Cardiac muscle cell (in vitro differentiated cells and primary cell): ENCODE measurements at places on chromosomes 7 and 10. TPM values are rescaled to one million over a fixed set of nuclear protein-coding genes. Genes with fewer than 3 reads are reported as not detected.

CCL26 gene
- not detected in 2 replicates for total RNA-seq

GRCh38 chr10:101625821-101626412, 37.8 kb downstream of the DPCD start:
- no peaks in the 10 kb centered on the region for H3K27me3 ChIP-seq
- H3K36me3 ChIP-seq = peaks cover 13% of the 10 kb centered on the region

GRCh38 chr10:51063659-51064535, 10.4 kb upstream of the PRKG1 start:
- H3K27ac ChIP-seq = no peak overlapping the region
- no peaks in the 10 kb centered on the region for H3K27me3 ChIP-seq
- no peaks in the 10 kb centered on the region for H3K4me1 ChIP-seq

DNA sequence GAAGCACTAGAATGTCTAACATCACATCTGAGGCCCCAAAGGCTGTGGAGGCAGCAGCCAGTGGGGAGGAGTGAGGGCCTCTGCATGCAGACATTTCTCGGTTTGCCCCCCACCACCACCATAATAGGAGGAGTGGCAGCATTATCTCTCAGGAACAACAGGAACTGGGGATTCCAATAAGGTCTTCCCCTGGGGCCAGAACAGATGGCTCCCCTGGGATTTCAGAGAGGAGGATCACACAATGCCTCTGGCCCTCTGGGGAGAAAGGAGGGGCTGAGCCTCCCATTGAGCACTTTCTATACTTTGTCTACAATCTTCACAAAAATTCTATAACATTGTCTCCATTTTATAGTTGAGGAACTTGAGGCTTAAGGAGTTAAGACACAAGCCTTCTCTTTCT, 61.1 kb downstream of the GRID1 start:
- no peaks in the 10 kb centered on the region for H3K36me3 ChIP-seq
- no peaks in the 10 kb centered on the region for H3K4me1 ChIP-seq
- no peak overlapping the region for H3K27ac ChIP-seq

GRCh38 chr10:81101062-81101461, 563.4 kb downstream of the SH2D4B start:
- no peaks in the 10 kb centered on the region for H3K36me3 ChIP-seq
- H3K27me3 ChIP-seq = no peaks in the 10 kb centered on the region
- no peak overlapping the region for H3K4me3 ChIP-seq
- no peak for DNase-seq
- no peaks in the 10 kb centered on the region for H3K4me1 ChIP-seq
- H3K27ac ChIP-seq = no peak overlapping the region

DNA sequence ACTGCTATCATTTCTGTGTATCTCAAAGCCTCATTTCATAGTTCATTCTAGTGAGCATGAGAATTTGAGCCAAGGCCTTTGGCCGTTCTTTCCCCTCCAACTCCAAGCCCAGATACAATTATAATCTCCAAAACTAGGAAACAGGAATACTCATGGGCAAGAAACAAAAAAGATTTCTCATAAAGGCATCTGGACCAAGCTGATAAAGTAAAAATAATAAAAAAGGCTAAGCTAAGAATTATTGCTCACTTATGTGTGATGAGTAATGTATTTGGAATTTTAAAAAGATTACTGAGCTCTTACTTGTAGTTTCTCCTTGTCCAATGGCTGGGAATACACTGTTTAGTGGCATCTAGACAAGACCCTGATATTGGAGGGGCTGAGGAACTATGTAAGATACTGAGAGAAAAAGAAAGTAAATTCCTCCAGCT, 196.4 kb upstream of the POM121L12 start:
- no peak overlapping the region for H3K27ac ChIP-seq
- H3K36me3 ChIP-seq = no peaks in the 10 kb centered on the region
- no peak overlapping the region for H3K4me3 ChIP-seq
- H3K27me3 ChIP-seq = no peaks in the 10 kb centered on the region
- DNase-seq = no peak

NRBF2 gene
- total RNA-seq = 16.1 and 16.4 TPM in 2 replicates

DNA sequence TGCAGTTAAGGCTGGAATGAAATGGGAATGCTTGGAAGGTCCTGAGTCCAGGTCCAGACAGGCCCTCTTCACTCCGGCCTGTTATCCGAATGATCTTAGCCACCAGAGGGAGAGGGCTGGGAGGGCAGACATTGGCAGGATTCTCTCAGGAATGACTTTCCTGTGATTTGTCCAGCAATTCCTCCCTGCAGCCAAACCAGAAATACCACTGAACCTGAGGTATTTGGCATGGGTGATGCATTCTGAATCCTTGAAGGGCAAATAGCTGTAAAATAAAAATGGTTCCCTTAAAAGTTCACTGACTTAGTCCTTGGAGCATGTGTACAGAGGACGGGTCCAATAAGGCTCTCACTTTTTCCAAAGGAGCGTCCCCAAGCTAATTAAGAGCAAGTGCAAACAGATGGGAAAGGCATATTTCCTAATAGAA, 77.5 kb upstream of the HABP2 start:
- no peak overlapping the region for H3K27ac ChIP-seq
- H3K4me1 ChIP-seq = no peaks in the 10 kb centered on the region
- DNase-seq = no peak
- H3K27me3 ChIP-seq = no peaks in the 10 kb centered on the region

GRCh38 chr10:92014620-92015019, 91.0 kb downstream of the BTAF1 start:
- H3K27me3 ChIP-seq = no peaks in the 10 kb centered on the region
- no peak for DNase-seq
- peaks cover 70% of the 10 kb centered on the region for H3K36me3 ChIP-seq
- H3K27ac ChIP-seq = no peak overlapping the region
- H3K4me3 ChIP-seq = no peak overlapping the region

GRCh38 chr7:157825325-157825724, 488.5 kb downstream of the DNAJB6 start:
- H3K27ac ChIP-seq = no peak overlapping the region
- no peak for DNase-seq
- H3K27me3 ChIP-seq = no peaks in the 10 kb centered on the region

DNA sequence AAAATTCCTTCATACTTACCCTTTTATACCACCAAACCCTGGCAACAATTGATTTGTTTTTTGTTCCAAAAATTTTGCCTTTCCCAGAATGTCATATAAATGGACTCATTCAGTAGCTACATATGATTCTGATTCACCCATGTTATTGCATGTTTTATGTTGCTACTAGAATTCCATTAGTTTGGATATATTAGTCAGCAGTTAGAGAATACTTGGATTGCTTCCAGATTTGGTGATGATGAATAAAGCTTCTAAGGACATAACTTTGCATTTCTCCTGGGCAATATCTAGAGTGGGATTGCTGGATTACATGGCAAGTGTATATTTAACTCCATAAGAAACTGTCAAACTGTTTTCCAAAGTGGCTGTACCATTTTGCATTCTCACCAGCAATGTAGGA, 806.9 kb downstream of the DNAJB9 start:
- H3K27ac ChIP-seq = no peak overlapping the region
- H3K36me3 ChIP-seq = no peaks in the 10 kb centered on the region
- H3K27me3 ChIP-seq = no peaks in the 10 kb centered on the region
- no peak overlapping the region for H3K4me3 ChIP-seq

CAV2 gene
- total RNA-seq = 6.4 and 9.9 TPM in 2 replicates

DNA sequence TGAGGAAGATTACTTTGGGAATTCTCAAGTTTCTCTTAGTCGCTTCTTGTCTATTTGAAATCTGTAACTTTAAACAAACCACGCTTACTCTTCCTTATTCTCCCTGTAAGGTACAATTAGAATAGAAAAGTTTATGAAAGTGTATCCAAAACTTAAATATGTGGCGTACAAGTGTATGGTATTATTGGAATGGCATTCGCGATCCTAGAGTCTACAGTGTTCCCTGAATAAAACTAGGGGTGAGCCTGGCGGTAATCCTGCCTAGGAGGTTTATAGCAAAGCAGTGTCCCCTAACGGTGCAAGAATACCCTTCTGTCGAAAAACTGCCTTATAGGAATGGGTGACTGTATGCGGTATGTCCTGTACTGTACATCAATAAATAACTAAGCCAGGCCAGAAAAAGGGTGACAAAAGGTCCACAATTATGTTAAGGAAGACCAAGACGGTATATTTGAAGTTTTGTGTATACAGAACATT, 1.2 kb downstream of the TASOR2 start:
- peaks cover 4% of the 10 kb centered on the region for H3K27me3 ChIP-seq
- no peaks in the 10 kb centered on the region for H3K36me3 ChIP-seq
- DNase-seq = peak; percentile 21
- peak overlapping the region; percentile 86 for H3K27ac ChIP-seq
- peaks cover 10% of the 10 kb centered on the region for H3K4me1 ChIP-seq

DNA sequence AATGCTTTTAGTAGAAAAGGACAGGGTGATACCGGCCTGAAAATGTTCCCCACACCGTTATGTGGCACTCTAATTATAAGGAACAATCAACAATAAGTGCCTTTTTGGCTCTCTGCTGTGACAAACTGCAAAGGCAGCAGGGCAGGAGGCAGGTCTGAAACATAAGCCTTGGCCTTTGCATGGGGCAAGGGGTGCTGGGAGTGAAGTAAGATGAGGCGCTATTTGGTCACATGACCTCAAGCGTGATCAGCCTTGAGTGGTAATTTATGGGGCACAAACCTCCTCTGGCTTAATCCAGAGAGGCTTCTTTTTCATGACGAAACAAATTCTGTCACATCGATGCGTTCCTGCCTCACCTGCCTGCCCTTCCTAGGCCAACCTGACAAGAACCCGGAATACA, 202.7 kb downstream of the TAX1BP1 start:
- peaks cover 13% of the 10 kb centered on the region for H3K4me1 ChIP-seq
- H3K27ac ChIP-seq = no peak overlapping the region
- DNase-seq = no peak
- H3K36me3 ChIP-seq = no peaks in the 10 kb centered on the region
- no peak overlapping the region for H3K4me3 ChIP-seq

IL2RA gene
- not detected in 2 replicates for total RNA-seq

- H3K27ac ChIP-seq = no peak overlapping the region
- no peaks in the 10 kb centered on the region for H3K36me3 ChIP-seq
- H3K4me3 ChIP-seq = no peak overlapping the region
Observed at GRCh38 chr7:7672545-7673239, 32.1 kb downstream of the UMAD1 start.

MCMBP gene
- total RNA-seq = 29.2 and 41.1 TPM in 2 replicates

TMEM273 gene
- total RNA-seq = not detected in 2 replicates
